Lung (tissue), 17 donors: ENCODE measurements at places on chromosomes 2 and 18. TPM values are rescaled to one million over a fixed set of nuclear protein-coding genes. Genes with fewer than 3 reads are reported as not detected.

GRCh38 chr2:55949211-55949610 is 25.6 kb upstream of the EFEMP1 start:
- DNase-seq = no peak

DNA sequence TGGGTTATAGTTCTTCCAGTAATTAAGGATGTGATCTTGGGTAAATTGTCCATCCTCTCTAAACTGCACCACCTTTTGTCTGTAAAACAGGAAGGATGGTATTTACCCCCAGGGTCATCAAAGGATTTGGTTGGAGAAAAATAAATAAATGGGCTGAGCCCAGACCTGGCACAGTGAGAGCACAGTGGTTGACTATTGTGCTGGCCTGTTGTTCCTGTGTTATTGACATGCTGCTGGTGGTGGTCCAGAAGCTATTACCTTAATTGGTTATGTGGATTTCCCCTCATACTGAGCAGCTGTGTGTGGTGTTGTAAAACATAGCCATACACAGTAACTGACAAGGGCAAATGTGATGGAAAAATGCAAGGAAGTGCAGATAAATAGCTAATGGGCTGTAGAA is 746 bp upstream of the IL37 start:
- no peak for DNase-seq

DNA sequence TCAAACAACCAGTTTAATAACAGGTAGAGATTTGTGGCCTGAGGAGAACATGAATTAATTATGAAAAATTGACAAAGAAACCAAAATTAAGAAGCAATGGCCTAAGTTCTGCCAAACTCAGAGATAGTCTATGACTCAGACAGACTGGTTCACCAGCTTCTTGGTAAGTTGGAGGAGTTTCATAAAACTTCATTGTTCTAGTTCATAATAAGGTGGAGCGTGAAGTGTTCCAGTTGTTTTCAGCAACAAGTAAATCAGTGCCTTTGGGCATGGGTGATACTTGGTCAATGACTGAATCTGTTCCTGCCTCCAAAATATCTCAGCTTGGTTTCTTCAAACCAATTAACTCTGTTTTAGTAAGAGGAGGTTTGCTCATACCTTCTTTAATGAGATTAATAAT is 40.0 kb downstream of the SLC40A1 start:
- DNase-seq = no peak

GRCh38 chr18:26813043-26813442 is 52.5 kb downstream of the AQP4 start:
- DNase-seq = no peak

GRCh38 chr2:5693287-5694201 is 1.4 kb downstream of the SOX11 start:
- DNase-seq = peak; percentile 55

GRCh38 chr18:75742516-75742915 is 315.0 kb upstream of the SMIM21 start:
- DNase-seq = peak; percentile 80

- no peak for DNase-seq
Observed at GRCh38 chr2:148545390-148546256, 98.9 kb upstream of the EPC2 start.

DNA sequence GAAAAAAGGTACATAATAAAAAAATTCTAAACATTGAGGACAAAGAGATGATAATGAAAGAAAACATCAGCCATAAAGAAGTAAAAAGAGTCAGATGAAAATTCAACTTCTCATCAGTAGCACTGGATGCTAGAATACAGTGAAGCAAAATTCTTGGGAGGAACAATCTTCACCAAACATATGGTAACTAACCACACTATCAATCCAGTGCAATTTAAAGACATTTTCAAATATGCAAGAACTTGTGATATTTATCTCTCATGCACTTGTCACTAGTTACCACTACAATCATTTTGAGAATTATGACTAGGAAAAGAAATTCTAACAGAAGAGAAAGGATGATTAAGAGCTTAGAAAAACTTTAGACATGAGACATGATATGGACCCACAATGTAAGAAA is 127.4 kb downstream of the RTTN start:
- no peak for DNase-seq

DNA sequence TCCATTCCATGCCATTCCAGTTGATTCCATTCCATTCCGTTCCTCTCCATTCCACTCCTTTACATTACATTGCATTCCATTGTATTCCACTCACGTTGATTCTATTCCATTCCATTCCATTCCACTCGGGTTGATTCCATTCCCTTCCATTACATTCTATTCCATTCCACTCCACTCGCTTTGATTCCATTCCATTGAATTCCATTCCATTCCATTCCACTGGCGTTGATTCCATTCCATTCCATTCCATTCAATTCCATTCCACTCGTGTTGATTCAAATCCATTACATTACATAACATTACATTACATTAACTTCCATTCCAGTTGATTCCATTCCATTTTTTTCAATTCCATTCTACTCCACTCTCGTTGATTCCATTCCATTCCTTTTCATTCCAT is 1142.8 kb downstream of the RPIA start:
- no peak for DNase-seq

- DNase-seq = no peak
Observed at GRCh38 chr2:239327536-239328350, 73.1 kb downstream of the HDAC4 start.

DNA sequence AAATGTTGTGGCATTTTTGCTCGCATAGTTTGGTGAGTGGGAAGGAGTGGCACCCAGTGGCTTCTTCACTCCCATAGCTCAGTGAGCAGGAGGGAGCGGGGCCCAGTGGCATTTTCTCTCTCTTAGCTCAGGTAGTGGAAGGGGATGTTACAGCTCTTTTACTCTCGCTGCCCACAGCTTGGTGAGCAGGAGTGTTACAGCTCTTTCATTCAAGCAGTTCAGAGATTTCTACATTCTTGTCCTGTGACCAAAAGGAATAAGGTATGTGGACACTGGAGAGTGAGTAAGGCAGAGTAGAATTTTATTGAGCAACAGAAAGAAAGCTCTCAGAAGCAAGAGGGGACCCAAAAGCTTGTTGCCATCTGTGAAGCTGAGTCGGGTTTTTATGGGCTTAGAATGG is 192.4 kb downstream of the SPAG16 start:
- no peak for DNase-seq

DNA sequence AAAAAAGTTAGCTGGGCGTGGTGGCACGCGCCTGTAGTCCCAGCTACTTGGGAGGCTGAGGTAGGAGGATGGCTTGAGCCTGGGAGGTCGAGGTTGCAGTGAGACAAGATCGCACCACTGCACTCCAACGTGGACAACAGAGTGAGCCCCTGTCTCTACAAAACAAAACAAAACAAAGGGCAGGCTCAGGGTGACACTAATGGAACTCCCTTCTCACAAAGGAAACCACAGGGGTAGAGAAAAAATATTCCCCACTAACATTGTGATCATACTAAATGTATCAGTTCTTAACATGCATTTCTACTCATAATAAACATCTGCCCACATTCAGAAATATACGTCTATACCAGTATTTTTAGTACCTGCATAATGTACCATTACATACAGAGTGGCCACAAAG is 21.1 kb downstream of the STAM2 start:
- no peak for DNase-seq

GRCh38 chr2:460861-461260 is 173.0 kb upstream of the ALKAL2 start:
- no peak for DNase-seq

DNA sequence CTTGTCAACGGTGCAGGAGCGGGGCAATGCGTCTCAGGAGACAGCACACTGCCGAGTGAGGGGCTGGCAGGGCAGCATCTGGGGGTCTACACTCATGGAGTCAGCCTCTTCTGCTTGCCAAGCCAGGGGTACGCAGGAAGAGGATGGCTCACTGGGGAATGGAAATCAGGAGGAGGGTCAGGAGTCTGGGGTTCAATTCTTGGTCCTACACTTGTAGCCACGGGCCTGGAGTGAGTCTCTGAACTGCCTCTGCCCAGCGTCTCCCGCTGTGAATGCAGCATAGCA is 70.0 kb downstream of the CAPN13 start:
- no peak for DNase-seq

- peak; percentile 44 for DNase-seq
Observed at GRCh38 chr2:74507926-74508520, 528 bp upstream of the PCGF1 start.

GRCh38 chr18:35117372-35117771 is 76.2 kb downstream of the MAPRE2 start:
- DNase-seq = no peak

GRCh38 chr2:172009823-172010222 is 10.1 kb downstream of the METAP1D start:
- DNase-seq = no peak

Gene LINC00305
- total RNA-seq = not detected

Gene NLRC4
- total RNA-seq = 15.3 TPM

Gene PAX8
- 0.28 TPM for total RNA-seq

Gene ANTXR1
- total RNA-seq = 81.0 TPM

Gene CCDC178
- 1.1 TPM for total RNA-seq

Gene AGXT
- total RNA-seq = 0.61 TPM

Gene MCEE
- 18.1 TPM for total RNA-seq
